ENCODE measurements at places on chromosomes 2 and 18.

DNA sequence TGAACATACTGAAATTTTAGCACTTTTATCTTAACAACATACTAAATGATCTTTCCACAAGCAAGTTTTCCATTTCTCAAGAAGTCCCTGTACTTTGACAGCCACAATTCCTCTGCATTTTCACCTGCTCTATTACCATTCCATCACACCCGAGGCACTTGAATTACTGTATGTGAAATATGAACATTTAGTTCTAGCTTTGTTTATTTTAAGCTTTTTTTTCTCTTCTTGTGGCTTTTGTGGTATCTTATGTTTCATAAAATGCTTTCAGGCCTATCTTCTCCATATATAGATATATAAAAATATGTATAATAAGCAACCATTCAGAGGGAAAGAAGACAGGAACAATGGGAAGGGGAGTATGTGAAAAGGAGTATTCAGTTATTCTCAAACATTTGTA lies 693.9 kb downstream of the SATB2 start:
- no peak for DNase-seq

- no peak for DNase-seq
Observed at GRCh38 chr2:55607717-55608116, 9.7 kb downstream of the PPP4R3B start.

DNA sequence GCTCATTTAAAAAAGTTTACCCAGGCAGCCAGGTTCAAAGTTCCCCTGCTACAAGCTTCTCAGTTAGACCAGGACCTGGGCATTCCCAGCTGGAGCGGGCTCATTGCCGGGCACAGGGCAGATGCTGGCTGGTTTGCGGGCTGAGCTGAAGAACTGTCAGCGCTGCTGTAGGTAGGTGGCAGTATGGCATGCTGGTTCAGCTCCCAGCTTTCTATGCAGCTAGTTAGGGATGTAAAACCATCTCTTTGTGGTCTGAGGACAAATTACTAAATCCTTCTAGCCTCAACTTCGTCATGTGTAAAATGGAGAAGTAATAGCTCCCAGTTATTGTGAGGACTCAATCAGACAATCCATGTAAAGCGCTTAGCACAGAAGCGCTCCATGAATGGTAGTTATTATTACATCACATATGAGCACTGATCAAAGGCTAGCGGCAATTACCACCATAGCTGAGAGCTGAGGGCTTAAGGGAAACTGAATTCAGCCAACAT lies 2.4 kb upstream of the LDLRAD4 start:
- peak; percentile 56 for DNase-seq

DNA sequence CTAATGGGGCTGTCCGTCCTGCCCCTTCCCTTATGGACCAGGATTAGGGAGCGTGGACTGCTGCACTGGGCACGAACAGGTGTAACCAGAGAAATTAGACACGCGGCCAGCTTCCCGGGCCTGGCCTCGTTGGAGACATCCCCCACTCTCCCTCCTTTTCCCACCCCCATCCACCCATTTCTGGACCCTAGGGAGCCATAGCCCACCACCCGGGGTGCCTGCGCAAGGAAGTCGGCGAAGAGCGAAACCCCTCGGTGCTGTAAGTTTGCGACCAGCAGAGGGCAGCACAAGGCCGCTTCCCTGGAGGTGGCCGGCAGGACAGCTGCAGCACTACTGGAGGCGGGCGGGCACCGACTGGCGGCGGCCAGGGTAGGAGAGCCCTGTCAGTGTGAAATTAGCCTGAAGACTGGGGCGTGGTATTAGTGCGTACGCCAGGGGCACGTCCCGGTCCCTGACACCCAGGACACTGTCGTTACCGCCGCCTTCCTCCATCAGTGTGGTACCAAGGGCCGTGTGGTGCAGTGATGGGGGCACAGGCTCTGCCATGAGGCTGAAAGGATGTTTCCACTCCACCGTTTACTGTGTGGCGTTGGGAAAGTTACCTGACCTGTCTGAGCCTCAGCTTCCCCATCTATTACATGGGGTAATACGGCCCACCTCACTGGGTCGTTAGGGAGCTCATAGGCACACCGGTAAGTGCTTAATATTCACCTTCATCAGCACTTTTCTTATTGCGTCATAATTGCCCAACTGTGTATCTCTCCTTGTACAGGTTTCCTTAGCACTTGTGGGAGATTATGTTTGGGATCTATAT lies 36.0 kb upstream of the CD207 start:
- peak; percentile 61 for DNase-seq

DNA sequence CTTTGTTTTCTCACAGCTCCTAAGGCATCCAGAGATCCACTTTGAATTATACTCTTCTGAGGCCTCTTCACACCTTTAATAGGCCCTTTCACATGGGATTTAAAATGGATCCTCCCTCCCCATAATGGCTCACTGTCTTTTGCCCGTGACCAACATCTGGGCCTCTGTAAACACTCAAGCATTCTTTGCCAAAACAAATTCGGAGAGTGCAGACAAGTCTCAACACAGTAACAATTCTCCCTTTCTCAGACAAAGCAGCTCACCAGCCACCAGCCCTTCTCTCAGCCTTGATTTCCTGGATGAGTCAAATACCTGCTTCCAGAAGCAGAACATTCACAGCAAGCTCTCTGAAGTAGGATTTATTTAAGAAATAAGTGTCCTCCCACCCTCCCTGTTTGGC lies 14.0 kb upstream of the IMP4 start:
- DNase-seq = no peak

GRCh38 chr2:218029366-218030360 lies 26.9 kb upstream of the TNS1 start:
- peak; percentile 24 for DNase-seq

DNA sequence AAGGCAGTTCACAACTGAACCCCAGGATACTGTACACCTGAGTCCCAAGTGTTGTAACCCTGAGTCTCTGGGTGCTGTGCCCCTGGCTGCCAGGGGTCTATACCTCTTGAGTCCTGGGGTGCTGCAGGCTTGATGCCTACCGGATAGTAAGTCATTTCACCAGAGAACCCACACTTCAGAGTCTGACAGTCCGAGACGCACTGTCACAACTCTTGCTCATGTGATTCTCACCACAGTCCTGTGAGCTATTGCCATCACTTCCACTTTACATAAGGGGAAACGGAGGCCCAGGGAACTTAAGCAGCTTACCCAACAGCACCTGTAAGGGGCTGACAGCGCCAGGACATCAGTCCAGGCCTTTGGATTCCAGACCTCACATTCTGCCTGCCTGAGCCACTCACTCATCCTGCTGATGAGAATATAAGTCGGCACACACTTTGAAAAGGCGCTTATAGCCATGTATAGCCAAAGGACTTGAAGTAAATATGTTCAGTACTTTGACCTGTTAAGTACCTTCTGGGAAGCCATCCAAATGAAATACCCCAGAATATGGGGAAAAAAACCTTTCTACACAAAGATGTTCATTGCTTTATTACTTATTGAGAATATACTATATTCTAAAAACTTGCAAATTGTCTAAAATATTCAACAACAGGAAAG lies 180.7 kb upstream of the ID2 start:
- no peak for DNase-seq

GRCh38 chr2:1016500-1016899 lies 65.9 kb downstream of the SNTG2 start:
- no peak for DNase-seq

DNA sequence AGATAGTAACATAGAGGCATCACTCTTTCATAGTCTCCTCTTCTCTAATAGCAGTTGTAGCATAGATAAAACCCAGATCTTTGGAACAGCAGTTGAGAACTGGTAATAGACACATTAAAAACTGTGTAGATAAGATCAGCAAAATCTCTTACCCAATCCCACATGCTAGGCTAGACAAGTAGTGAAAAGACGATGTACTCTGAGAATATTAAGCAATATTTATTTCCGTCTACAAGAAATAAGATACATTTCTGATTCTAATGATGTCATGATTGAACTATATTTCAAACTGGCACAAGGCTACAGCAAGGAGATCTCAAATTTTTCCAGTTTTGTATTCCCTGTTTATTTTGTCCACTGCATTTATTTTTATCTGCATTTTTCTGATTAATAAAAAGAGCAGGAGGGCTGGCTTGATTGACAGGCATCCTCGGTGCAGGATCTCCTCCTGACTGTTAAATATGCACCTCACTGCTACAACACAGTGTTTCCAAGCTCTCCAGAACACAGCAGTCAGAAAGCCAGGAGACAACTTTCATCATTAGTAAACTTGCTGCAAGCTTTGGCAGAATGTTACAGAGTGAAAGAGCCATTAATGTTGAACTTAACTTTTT lies 73.3 kb upstream of the ATIC start:
- no peak for DNase-seq
